T-helper 17 cell (primary cell): ENCODE measurements at places on chromosomes 7 and 10. TPM values are rescaled to one million over a fixed set of nuclear protein-coding genes. Genes with fewer than 3 reads are reported as not detected.

EXOC4 gene
- 88.8 TPM for total RNA-seq

CRHR2 gene
- not detected for total RNA-seq

KIAA1549 gene
- not detected for total RNA-seq

CALN1 gene
- total RNA-seq = not detected

SLC39A12 gene
- total RNA-seq = not detected

RAPGEF5 gene
- total RNA-seq = 0.85 TPM

PON3 gene
- not detected for total RNA-seq

ODAD2 gene
- total RNA-seq = not detected
